CD4-positive, alpha-beta T cell treated with Interleukin-1 beta for 1 hour (primary cell): ENCODE measurements at places on chromosomes 7 and 10.

- no peak for DNase-seq
These were observed 232.0 kb downstream of the SDK1 start for GRCh38 chr7:3533040-3533439.

- no peak for DNase-seq
These were observed 488 bp downstream of the MTERF1 start for GRCh38 chr7:91880016-91880412.

- DNase-seq = no peak
These were observed 83.6 kb upstream of the TMEM106B start for GRCh38 chr7:12127455-12127854.

DNA sequence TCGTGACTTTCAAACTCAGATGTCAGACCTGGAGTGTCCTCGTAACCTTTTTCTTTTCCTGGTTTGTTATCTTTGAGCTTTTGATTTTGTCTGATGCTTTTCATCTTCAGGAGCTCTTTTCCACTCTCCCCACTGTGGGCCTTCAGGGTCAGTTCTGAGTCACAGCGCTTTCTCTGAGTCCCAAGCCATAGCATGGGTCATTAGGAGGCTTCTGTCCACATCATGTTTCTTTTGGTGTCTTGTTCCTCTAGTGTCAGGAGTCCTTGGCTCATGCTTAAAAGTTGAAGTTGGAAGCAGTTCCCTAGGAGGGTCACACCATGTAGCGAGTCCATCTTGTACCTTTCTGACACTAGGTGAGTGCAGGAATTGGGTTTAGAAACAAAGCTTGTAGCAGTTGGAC is 40.3 kb downstream of the DAGLB start:
- no peak for DNase-seq

GRCh38 chr10:48284002-48284546 is 9.6 kb upstream of the FRMPD2 start:
- DNase-seq = no peak

- no peak for DNase-seq
These were observed 435.6 kb upstream of the NPVF start for GRCh38 chr7:25663877-25664276.

- no peak for DNase-seq
These were observed 469.7 kb downstream of the PARD3 start for GRCh38 chr10:34345383-34345782.

- no peak for DNase-seq
These were observed 2.8 kb downstream of the TM9SF3 start for GRCh38 chr10:96584035-96584434.

DNA sequence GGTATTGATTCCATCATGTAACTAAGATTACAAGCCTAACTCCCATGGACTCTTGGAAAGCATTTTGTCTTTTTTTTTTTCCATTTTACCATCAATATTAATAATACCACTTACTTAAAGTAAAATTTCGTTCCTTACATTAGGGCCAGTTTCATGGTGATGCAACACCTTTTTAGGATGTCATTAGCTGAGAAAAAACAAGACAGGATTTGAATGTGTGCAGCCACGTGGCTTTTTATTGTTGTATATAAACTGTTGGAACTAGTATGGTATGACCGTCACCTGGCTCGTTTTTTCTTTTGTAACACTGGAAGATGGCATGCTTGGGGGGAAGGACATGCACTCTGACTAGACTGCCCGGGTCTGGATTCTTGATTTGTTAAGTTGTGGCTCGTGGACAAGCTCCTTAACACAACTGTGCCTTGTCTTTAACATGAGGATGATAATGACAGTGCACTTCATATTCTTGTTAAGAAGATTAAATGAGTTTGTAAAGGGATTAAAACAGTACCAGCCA is 42.1 kb downstream of the ARHGAP21 start:
- no peak for DNase-seq

GRCh38 chr10:33982995-33983394 is 648.5 kb upstream of the NRP1 start:
- DNase-seq = no peak

DNA sequence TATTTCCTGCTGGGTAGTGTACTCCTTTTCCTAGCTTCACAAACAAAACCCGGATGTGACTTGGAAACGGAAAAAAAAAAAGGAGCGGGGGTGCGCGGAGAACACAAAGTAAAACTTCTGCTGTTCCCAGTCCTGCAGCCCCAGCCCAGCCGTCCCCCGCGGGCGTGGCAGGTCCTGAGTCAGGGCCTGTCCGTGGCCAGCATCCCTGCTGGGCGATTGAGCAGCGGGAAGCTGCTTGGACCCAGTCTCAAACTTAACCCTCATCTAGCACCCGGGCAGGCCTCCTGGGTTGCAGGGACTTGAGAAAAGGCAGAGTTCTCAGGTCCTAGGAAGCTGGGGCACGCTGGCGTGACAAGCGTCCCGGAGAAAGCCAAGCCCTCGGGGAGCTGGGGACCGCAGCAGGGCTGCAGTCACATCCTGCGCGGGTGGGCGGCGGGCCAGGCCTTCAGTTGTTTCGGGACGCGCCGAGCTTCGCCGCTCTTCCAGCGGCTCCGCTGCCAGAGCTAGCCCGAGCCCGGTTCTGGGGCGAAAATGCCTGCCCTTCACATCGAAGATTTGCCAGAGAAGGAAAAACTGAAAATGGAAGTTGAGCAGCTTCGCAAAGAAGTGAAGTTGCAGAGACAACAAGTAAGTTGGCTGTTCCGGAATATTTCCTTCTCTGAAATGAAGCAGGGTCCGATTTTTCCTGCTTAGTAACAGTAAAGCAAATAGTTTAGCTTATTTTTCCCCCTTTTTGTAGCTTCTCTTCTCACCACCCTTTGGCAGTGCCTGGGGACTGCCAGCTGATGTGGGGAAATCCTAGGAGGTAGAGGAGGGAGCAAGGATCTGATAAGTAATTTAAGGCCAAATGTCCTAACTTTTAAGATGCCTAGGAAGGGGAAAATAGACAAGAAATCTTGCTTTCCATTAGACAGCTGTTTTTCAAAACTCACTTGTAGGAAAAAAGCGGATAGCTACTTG is at the start of gene GNG11:
Gene GNG11, plus strand, starts transcription at position 129 of the 960 bp plus-strand sequence. Its CDS starts 403 bp downstream, at position 532.
- DNase-seq = peak; percentile 4

- no peak for DNase-seq
These were observed 50.9 kb downstream of the SGCE start for GRCh38 chr7:94605031-94605430.

GRCh38 chr7:41416208-41416595 is 286.7 kb downstream of the INHBA start:
- DNase-seq = no peak

DNA sequence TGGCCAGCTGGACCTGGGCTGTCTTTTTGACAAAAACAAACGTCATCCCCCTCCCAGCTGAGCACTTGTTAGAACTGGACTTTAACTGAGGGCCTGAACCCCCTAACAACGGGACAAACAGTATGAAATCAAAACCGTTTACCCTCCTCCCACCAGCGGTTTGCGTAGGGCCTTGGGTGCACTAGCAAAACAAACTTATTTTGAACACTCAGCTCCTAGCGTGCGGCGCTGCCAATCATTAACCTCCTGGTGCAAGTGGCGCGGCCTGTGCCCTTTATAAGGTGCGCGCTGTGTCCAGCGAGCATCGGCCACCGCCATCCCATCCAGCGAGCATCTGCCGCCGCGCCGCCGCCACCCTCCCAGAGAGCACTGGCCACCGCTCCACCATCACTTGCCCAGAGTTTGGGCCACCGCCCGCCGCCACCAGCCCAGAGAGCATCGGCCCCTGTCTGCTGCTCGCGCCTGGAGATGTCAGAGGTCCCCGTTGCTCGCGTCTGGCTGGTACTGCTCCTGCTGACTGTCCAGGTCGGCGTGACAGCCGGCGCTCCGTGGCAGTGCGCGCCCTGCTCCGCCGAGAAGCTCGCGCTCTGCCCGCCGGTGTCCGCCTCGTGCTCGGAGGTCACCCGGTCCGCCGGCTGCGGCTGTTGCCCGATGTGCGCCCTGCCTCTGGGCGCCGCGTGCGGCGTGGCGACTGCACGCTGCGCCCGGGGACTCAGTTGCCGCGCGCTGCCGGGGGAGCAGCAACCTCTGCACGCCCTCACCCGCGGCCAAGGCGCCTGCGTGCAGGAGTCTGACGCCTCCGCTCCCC is at the start of gene IGFBP1:
Gene IGFBP1, plus strand, starts transcription at position 304 of the 808 bp plus-strand sequence. Its CDS starts 165 bp downstream, at position 469.
- no peak for DNase-seq

GRCh38 chr10:82037076-82037475 is 162.1 kb downstream of the NRG3 start:
- DNase-seq = no peak

DNA sequence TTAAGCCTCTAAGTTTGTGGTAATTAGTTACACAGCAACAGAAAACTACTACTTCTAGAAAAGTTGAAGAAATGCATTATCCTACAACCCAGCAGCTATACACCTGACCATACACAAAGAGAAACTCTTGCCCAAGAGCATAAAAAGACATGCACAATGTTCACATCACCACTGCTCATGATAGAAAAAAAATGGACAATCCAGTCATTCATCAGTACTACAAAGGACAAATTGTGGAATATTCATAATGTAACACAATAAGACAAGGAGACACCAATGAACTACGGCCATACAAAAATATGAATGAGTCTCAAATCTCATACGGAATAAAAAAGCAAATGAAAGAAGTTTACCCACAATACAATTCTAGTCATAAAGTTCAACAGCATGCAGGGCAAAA is 87.4 kb downstream of the ZFAND4 start:
- no peak for DNase-seq

- no peak for DNase-seq
These were observed 97.4 kb upstream of the DIP2C start for GRCh38 chr10:786633-787474.

GRCh38 chr10:110529596-110530011 is 31.9 kb downstream of the DUSP5 start:
- DNase-seq = peak; percentile 45
